ENCODE measurements at places on chromosomes 16 and 17.

DNA sequence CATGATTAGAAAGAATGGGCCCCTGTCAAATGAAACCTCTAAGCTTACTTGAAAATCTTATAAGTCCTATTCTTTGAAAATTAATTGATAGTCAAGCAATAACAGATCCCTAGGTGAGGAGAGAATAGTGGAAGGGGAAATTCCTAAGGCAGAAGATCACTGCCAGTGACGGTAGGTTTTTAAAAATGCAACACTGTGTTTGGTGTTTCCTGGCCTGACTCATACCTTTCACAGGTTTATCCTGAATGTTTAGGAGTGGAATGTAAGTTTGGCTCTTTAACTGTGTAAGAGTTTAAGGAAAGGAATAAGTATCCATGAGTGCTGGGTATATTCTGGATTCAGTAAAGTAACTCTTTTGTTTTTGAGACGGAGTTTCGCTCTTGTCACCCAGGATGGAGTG, 23.8 kb downstream of the HAPSTR1 start:
- no peak for DNase-seq

DNA sequence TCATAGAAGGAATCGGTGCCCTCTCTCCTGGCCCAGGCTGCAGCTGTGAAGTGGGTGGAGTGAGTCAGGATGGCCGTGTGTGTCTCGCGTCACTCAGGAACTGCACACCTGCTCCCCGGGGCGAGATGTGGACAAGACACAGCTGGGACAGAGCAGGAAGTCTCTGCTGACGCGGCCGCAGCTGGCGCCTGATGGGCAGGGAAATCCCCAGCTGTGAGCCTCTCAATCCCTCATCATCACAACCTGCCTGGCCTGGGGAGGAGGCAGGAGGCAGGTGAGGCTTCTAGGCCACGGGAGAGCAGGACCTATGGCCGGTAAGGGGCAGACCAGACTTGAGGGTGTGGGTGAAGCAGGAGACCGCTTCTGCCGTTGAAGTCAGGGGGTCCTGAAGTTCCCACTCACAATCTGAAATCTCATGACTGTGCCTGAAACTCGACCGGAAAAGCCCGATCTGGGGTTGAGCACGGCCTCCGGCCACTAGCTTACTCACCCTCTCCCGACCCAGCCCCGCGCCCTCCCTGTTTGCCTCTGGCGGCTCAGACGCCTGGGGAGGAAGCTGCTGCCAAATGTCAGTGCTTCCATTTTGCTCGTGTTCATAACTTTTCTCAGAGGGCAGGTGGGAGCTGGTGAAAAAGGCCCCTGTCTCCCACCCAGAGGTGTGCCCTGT, 1.1 kb upstream of the TRPV3 start:
- DNase-seq = peak; percentile 61

DNA sequence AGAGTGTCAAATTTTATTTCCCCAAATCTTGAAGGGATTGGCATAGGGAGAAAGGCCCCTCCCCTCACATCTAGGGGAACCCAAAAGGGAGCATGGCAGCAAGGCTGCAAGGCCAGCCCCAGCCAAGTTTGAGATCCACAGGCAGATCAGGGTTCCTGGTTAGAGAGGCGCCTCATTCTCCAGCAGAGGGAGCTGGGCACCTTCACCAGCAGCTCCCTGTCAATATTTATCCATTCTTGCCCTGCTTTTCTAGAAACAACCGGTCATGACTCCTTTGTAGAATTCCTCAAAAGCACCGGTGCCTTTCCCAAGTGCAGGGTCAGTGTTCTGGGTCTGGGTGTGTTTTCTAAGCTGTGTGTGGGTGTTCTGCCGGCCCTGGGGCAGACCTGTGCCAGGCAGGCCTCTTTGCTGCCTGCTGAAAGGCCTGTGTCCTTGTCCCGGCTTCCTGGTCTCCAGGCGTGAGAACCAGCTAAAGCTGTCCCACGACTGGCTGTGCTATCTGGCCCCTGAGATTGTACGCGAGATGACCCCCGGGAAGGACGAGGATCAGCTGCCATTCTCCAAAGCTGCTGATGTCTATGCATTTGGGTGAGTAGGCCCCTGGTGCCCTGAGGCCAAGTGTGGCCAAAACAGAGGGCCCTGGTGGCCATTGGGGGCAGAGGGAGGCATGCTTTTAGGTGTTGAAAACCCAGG, 21.2 kb upstream of the LGALS9 start:
- peak; percentile 32 for DNase-seq

DNA sequence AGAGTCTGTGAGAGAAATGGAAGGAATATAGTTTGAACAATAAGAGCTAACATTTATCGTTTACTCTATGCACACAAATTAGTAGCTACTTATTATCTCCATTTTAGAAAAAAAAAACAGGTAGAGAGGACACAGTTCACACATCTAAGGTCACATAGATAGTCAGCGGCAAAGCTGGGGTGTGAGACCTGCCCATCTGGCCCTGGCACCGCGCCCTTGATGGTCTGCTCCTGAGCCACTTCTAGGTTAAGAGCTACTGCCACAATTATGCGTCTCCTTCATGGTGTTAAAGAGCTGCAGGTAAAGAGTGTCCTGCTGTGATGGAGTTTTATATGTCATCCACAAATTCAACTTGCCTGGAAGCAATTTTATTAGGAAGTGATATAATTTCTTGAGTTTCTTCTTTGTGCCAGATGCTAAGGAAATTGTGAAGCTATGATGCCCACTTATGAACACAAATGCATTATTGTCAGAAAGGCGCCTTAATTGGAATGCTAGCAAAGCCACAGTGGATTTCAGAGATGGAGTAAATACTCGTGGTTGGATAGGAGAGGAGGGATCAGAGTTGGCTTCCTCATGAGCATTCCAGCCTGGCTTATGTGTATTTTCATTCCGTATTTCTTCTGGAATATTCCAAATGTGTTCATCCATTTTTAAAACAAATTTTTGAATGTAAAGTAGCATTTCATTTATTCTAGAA, 21.3 kb upstream of the MFSD6L start:
- DNase-seq = no peak

- DNase-seq = no peak
These were observed 69.7 kb downstream of the NLK start for GRCh38 chr17:28112181-28112580.

- no peak for DNase-seq
These were observed 42.9 kb downstream of the BPTF start for GRCh38 chr17:67868176-67868575.

DNA sequence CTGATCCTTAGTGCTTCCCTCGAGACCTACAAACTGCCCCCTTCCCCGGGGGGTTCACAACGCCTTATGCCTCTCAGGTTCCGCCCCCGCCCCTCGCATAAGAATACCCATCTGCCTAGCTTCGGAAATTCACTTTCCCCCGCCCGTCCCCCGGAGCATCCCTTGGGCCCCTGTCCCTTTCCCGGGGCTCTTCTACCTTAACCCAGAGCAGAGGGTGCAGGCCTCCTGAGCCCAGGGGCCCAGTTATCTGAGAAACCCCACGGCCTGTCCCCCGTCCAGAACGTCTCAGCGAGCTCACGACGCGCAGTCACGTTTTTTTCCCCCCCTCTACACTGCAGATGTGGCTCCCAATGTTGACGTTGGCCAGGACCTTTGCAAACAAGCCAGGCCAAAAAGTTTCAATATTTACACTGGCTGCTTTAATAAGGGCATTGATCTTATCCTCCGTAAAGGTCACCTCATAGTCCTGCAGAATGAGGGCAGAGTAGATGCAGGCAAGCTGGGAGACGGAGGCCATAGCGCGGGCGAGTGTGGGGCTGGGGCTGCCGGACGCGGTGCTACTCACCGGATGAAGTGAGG, 1.4 kb upstream of the NBR1 start:
- peak; percentile 32 for DNase-seq

DNA sequence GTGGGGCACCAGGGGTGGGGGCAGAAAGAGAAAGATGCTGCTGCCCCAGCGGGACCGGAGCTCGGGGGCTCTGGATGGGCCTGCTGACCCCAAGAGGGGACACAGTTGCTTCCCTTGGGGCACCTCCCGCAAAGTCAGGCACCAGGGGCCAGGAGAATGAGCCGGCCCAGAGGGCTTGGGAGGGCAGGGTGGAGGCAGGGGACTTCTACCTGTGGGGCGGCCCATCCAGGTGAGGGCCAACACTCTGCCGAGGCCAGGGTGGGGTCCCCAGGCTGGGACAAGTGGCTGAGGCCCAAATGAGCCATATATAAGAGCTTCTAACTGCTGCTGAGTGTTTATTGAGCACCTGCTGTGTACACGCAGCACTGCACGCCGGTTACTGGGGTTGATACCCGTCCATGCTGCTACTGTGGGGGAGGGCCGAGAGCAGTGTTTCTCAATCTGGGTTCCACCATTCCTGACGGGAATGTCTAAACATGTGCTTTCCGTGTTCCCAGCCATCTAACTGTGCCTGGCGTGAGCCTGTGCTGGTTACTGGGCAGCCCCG, 211.7 kb upstream of the GSE1 start:
- DNase-seq = no peak

DNA sequence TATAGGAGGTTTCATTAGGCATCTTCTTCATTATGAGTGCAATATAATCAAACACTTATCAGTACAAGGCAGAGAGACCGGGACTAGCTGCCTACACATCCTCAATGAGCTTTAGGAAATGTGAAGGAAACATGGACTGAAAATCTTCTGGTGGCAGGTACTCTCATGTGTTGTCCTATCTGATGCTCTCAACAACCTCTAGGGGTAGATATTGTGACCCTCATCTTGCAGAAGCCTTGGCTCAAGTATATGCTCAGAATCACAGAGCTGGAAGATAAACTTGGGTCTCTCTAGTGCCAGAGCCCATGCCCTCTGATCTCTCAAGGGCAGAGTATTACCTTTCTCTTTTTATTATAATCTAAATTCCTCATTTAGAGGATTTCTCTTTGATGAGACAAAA, 181.6 kb upstream of the C17orf78 start:
- DNase-seq = no peak

- peak; percentile 64 for DNase-seq
These were observed 26.9 kb upstream of the RPL38 start for GRCh38 chr17:74176546-74177001.

- peak; percentile 92 for DNase-seq
These were observed 5.3 kb upstream of the ZNF689 start for GRCh38 chr16:30615358-30616091.

- DNase-seq = no peak
These were observed 10.7 kb upstream of the KRT28 start for GRCh38 chr17:40810494-40810893.

GRCh38 chr16:56669005-56669839, at the start of gene MT1H:
Gene MT1H (plus strand): TSS chr16:56669814. CDS start chr16:56669885, 71 bp downstream.
- no peak for DNase-seq

DNA sequence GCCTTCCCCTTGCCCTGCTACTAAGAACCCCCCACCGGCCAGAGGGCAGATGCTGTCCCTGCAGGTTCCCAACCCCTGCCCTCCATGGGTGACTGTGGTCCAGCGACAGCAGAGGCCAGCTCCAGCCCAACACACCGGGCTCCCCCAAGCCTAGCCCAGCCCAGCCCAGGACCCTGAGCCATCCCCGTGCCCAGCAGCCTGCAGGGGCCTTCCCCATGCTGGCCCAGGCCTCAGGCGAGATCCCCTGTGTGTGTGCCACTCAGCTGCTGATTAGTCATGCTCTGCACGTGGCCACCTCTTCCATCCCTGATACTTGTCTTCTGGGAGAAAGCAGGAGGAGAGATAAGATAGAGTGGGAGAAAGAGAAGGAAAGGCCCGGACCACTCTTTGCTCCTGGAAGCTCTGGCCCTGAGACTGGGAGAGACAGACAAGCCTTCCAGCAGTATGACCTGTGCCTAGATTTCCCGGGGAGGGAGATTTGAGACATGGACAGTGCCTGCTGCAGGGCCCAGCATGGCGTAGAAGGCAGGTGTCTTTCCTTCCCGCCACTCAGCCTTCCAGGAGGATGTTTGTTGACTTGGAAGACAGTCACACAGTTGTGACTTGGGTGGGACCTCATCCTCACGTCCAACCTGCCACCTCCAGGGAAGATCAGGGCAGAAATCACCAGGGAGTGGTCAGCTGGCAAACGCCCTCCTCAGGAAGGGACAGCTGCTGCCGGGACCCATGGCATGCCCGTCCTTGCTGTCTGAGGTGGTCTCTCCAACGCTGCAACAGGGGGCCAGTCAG, 41.3 kb upstream of the RASD1 start:
- no peak for DNase-seq

GRCh38 chr17:8410883-8411238, 13.2 kb upstream of the RNF222 start:
- no peak for DNase-seq

DNA sequence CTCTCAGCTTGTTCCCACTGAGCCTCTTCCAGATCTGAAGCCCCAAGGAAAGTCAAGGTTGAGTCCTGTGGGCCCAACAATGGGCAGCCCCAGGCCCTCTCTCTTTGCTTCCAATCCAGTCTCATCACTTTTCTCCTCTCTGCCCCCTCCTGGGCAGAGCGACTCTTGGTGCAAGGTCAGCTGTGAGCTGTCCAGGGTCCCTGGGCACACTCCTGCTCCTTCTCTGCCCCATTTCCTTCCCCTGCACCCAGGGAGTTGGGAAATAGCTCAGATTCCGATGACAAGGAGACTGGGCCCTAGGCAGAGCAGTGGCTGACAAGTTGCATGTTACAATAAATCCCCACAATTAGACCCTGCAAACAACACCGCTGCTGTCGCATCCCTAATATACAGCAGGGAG, 16.1 kb upstream of the CRHR1 start:
- DNase-seq = no peak

DNA sequence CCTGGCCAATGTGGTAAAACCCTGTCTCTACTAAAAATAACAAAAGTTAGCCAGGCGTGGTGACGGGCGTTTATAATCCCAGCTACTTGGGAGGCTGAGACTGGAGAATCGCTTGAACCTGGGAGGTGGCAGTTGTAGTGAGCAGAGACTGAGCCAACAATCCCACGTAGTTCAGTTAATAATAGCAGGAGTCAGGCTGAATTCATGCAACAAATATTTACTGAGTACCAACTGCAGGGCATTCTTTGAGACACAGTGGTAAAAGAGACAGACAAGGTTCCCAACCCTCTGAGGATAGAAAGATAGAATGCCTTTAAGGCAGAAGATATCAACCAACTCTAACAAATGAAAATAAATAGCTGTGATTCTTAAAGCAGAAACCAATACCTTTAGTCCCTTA, 39.1 kb downstream of the SPOP start:
- no peak for DNase-seq

DNA sequence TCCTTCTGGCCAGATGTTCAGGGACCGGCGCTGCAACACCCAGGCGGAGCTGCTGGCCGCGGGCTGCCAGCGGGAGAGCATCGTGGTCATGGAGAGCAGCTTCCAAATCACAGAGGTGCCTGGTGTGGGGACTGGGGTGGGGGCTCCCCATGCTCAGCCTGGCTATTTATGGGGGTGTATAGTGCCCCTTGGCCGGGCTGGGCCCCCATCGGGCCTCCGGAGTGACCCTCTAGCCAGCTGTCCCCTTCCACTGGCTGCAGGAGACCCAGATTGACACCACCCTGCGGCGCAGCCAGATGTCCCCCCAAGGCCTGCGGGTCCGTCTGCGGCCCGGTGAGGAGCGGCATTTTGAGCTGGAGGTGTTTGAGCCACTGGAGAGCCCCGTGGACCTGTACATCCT, 6.1 kb downstream of the ITGB4 start:
- no peak for DNase-seq

Data from activated CD4-positive, alpha-beta T cell treated with anti-CD3 and anti-CD28 coated beads, Interleukin-2, amount 50 U/mL, for 48 hours (primary cell).